ENCODE measurements at places on chromosomes 4 and X.

GRCh38 chr4:40173470-40173875, 23.4 kb upstream of the RHOH start:
- no peak for DNase-seq

GRCh38 chr4:124862261-124862660, 149.7 kb upstream of the ANKRD50 start:
- no peak for DNase-seq

- no peak for DNase-seq
Measured at GRCh38 chr4:67549123-67549522, 3.8 kb upstream of the CENPC start.

DNA sequence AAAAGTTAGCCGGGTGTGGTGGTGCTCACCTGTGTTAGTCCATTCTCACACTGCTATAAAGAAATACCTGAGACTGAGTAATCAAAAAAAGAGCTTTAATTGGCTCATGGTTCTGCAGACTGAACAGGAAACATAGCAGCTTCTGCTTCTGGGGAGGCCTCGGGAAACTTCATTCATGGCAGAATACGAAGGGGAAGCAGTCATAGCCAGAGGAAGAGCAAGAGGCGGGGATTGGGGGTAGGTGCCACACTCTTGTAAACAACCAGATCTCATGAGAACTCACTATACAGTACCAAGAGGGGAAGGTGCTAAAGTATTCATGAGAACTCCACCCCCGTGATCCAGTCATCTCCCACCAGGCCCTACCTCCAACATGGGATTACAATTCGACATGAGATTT, 64.1 kb downstream of the BEND4 start:
- DNase-seq: no peak

DNA sequence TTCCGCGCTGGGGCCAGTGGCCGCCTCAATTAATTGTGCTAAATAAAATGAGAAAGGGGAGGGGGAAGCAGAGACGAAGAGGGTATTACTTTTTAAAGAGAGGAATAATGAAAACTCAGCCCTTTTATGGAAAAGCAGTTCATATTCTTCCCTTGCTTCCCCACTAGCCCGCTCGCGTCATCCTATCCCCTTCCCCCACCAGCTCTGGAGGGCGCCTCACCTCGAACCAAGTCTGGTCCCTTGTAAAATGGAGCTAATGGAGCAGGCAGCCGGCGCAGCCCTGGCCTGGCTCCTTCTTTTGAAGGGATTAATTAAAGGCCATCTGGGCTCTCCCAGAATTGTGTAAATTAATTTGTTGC, 511 bp upstream of the NKX6-1 start:
- DNase-seq: no peak

Data from left ventricle myocardium inferior (tissue), 1 donor.